ENCODE measurements at places on chromosomes 4 and X.

DNA sequence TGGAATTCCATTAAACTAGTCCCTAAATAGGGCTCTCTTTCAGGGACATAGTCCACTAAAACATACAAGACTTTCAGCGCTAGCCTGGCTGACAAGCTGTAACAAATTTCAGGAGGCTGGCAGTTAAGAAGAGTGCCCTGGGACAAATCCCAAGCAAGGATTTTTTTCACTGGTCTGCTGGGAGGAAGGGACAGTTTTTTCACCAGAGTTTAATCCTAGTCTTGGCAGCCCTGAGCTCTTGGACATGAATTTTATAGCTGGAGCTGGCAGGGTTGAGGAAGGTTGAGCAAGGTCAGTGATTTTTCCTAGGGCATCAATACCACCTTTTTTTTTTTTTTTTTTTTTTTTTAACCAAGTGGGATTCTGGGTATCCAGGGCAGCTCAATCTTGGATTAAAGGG, 184.4 kb downstream of the SH2D1A start:
- DNase-seq = no peak

DNA sequence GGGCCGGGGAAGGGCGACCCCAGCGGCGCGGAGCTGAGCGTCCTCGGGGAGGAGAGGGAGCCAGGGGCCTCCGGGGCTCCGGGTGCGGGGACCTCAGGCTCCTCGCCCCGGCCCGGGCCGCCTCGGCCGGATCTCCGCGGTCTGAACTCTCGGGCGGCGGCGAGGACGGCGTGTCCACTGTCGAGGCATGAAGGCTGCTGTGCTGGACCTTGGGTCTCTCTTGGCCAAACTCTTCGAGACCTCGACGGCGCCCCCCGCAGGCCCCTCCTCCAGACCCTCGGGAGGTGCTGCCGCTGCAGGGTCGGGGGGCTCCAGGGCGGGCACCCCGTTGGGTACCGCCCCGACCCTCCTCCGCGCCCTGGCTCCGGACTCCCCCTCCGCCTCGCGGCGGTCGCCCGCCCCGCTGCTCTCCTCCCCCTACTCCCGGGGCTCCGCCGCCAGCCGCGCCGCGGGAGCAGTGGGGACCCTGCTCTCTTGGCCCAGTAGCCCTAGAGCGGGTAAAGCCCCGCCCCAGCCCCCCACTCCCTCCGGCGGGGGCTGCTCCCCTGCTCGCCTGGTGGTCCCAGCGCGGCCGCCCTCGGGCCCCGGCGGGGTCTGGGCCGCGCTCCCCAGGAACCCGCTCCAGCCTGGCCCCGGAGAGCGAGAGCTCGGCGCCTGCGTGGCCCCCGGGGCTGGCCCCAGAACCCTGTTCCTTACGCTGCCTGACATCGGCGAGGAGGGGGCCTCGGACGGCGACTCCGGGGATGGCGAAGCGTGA, 564 bp downstream of the FAM149A start:
- no peak for DNase-seq

DNA sequence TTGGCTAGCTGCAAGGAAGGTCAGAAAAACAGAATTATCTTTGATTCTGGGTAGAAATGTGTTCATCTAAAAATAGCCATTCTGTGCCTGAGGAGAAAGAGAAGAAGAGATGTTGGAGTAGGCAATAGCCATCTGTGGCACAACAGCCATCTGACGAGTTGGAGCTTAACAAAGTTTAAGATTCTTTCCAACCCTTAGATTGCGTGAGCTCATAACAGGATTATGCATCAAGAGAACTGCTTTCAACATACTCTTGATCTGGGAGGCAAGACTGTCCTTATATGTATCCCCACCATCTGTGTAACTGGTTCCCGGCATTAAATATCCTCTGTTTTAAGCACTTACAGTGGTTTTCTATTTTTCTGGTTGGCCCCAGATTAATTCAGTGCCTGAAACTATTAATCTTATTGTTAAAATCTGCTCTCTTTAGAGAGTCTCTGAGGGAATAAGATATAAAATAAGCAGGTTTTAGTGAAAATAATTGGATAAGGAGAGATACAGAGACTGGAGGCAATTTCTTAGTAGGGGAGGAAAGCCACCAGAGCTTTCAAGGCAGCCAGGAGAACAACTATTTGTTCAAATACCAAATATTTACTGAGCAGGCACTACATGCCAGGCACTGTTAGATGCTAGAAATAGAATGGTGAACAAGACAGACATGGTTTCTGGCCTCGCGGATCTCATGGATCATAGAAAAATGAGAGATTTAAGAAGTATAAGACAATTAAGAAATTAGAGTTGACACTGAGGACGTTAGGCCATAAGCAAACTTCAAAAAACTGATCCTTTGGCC, 398.0 kb downstream of the SMARCA1 start:
- DNase-seq = no peak

DNA sequence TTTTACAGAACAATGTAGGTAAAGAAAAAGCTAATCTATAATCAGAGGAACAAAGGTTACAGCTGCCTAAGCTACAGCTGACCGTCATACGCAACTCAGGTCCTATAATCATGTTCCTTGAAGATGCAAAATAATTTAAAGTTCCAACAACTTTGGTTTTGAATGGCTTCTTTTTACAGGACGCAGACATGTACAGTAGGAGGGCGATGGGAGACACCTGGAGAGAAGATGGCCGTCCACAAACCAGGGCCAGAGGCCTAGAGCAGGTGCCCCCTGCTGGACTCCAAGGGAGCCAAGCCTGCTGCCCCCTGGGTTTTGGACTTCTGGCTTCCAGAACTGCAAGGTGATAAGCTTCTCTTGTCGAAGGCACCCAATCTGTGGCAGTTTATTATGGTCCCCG, 10.6 kb downstream of the HGFAC start:
- DNase-seq = no peak

DNA sequence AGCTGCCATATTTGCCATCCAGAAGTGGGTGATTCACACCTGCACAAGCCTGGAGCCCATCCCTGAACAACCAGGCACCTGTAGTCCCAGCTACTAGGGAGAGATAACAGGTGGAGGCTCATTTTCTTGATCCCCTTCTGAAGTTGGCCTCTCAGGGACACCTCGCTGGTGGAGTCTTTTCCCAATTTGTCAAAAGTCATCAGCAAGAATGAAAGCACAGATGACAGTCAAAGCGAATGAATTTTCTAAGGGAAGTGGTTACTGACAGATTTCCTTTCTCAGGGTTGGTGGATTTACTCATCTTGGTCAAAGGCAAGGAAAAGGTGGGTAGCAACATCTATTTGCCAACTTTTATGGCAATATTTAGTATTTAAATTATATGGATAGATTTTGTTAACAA, 36.5 kb downstream of the FGFBP1 start:
- no peak for DNase-seq

DNA sequence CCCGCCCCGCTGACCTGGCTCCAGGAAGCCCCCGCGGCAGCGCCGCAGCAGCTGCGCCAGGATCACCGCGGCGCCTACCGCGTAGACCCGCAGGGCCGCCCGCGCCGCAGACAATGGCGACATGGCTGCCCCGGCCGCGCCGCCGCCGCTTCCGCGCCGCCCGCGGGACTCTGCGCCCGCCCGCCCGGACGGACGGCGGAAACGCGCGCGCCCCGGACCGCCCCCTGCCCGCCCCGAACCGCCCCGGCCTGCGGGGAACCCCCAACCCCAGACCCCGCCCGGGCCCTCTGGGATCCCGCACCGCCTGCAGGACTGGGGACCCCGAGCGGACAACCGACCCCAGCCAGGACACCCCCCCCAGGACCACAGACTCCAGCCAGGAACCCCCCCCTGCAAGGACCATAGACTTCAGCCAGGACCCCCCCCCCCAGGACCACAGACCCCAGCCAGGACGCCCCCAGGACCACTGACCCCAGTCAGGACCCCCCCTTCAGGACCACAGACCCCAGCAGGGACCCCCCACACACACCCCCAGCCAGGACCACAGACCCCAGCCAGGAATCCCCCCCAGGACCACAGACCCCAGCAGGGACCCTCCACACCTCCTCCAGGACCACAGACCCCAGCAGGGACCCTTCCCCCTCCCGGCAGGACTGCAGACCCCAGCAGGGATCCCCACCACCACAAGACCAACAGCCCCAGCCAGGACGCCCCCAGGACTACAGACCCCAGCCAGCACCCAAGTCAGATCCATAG, at the start of the genes DHRSX and ZBED1:
Gene DHRSX (minus strand): TSS at position 174 of the 756 bp plus-strand sequence. CDS start 51 bp downstream, at position 123.
Gene ZBED1 (minus strand): TSS at position 174 of the 756 bp plus-strand sequence. CDS start 10,257 bp downstream, outside the sequence.
- DNase-seq = peak; percentile 50

DNA sequence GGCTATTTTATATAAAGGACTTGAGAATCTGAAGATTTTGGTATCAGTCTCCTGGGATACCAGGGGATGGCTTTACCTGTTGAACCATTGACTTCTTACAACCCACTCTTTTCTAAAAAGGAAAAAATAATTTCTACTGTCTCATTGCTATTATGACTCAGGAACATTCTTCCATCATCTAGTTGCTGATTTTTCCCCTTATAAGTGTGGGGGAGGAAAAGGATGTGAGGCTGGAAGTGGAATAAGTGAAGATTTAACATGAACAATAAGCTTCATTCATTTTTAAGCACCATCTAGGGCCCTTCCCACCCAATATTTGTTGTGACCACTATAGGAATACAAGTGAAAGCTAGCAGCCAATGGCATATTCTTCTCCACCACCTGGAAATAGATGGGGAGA, 10.6 kb upstream of the MND1 start:
- DNase-seq = no peak

GRCh38 chr4:152976212-152976761, 40.2 kb downstream of the FHDC1 start:
- no peak for DNase-seq

Data from hematopoietic multipotent progenitor cell treated with erythropoietin and hydrocortisone succinate and interleukin-3 and kit ligand, for 6 days (in vitro differentiated cells).